ENCODE measurements at places on chromosomes 1 and 21. TPM values are rescaled to one million over a fixed set of nuclear protein-coding genes. Genes with fewer than 3 reads are reported as not detected.
A peak's percentile ranks its signal among the peaks of the same experiment; 100 is the strongest.

DNA sequence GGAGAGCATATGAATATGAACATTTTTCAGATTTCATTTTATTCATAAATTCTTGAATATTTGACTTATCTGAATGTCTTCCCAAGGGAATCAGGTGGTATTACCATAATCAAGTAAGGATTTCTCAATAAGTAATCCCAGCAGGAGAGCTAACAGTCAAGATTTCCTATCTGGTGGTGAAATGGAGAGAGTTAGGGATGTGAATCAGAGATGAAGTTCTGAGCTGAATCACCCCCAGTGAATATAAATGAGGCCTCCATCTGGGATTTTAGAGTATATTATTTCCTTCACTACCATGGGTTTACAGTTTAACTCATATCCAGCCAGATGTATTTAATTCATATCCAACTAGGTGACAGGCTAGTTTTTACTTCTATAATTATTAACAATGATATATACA is 61.5 kb upstream of the RGS2 start:
- DNase-seq: no peak

DNA sequence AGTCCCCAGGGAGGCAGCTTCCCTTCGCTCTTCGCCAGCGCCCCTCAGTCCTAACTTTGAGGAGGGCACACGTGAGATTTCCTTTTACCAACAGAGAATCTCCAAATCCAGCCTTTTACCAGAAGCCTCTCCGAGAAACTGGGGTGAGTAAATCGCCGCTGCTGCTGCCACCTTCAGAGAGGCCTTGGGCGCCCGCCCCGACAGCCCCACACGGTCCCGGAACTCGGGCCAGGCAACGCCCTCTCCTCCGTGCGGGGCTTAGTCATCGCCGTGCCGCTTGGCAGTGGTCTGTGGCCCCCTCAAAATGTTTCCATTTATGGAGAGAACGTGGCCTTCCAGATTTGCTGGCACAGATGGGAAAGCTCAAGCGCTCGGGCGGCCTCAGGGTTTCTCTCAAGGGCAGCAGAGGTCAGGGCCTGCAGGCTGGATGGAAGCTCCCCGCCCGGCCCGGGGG is 41.4 kb upstream of the COL6A2 start:
- DNase-seq: peak; percentile 44

DNA sequence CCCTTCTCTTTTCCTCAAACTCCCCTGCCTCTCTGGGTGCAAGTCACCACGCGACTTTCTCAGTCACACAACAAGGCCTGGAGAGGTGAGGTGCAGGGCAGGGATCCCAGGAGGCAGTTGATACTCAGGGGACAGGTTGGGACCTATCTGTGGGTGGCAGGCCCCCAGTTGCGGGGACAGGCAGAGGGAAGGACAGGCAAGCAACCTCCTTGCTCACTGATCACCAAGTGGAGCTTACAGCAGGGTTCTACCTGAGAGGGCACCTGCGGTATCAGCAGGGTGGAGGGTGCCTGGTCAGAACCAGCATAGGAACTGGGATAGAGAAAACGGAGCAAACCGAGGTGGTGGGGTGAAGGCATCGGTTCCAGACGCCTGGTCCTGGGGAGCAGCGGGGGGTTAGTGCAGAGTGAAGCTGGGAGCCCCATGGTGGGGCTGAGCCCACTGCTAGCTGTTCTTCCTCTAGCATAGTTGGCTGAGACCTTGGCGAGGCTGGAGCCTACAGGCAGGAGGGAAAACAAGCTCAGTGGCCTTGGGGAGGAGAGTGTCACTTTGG is 24.4 kb upstream of the TENT5C start:
- no peak for DNase-seq

GRCh38 chr1:6587261-6588005 is 7.6 kb downstream of the ZBTB48 start:
- no peak for DNase-seq

- DNase-seq: peak; percentile 88
Measured at GRCh38 chr1:59433440-59433813, 136.5 kb downstream of the FGGY start.

GRCh38 chr1:35851132-35851869 is 31.7 kb upstream of the AGO1 start:
- DNase-seq: peak; percentile 84

DNA sequence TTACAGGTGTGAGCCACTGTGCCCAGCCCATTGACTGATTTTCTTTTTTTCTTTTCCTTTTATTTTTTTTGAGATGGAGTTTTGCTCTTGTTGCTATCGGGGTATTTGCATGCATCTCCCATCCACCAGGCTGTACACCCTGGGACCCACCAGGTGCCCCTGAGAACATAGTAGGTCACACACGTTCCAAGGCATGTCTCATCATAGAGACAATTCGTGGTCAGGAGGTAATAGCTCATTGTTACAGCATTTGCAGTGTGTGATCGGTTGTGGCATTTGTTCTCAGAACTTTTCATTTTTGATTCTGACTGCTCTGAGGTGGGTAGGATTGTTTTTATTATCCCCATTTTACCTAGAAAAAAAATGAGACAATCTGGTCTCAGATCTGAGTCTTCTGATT is 29.6 kb downstream of the BCL9 start:
- DNase-seq: no peak

DNA sequence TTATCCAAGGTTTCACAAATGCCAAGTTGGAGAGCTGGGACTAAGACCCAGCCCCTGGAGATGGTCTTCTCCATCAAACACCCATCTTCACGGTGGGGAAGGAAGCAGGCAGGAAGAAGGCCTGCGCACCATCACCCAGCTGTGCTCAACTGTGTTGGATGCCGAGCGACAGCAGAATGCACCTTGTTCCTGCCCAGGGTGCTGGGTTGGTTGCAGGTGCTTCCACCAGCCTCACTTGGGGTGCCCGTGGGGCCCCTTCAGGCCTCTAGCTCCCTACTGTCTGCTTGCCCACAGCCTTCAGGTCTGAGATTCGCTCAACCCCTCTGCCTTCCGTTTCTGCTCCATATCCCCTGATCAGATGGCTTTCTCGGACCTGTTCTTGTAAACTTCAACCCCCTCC is 42.5 kb downstream of the OLFML2B start:
- no peak for DNase-seq

DNA sequence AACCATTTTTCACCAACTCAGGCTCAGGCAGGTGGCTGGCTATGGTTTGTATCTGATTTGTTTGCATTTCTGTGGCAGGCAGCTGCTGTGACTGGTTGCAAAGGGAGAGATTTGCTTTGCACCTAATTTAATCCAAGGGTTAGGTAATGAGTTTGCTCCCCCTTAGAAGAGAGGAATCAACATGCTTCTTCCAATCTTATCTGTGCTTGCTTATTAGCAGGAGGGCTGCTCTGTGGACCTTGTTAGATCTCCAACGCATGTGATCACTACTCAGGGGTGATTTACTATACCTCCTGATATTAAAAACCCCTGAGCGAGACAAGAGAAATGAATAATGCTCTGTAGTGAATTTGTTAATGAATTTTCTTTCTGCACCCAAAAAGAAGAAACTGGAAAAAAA is 20.5 kb downstream of the OLFML3 start:
- DNase-seq: no peak

- DNase-seq: no peak
Measured at GRCh38 chr1:155873860-155874259, 14.5 kb downstream of the SYT11 start.

GRCh38 chr1:232111611-232112010 is 485.0 kb downstream of the DISC1 start:
- DNase-seq: peak; percentile 66

DNA sequence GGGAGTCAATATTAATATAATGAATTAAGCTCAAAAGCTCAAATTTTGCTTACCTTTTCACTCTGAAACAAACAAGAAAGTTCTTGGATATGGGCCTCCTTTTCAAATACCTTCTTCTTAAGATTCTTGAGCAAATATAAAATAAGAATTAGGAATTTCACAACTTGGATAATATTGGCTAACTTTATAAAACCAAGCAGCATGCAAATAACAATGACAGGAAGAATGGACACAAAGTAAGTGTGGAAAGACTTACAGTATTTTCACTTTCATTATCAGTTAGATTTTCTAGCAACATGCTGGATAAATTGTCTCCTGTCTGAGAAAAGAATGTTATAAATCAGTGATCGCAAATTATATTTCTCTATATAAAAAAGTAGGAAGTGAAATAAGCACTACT is 13.2 kb downstream of the ODF2L start:
- no peak for DNase-seq

GRCh38 chr1:4047666-4048065 is 147.6 kb upstream of the C1orf174 start:
- DNase-seq: no peak

DNA sequence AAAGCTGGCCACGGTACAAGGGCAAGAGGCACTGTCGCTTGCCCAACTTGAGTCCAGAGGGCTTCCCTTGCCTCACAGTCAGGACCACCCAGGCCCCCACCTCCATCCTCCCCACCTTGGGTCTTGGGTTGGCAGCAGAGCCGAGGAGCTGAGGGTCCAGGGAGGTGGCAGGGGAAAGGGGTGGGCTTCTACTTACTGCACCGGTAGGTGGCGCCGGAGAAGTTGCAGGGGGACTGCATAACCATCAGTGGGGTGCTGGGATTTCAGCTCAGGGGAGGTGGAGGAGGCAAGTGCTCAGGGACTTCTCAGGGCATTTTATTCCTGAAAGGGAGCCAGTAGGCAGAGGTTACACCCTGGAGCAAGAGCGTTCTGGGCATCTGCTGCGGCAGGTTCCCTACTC is 44.0 kb downstream of the TRIM62 start:
- peak; percentile 4 for DNase-seq

DNA sequence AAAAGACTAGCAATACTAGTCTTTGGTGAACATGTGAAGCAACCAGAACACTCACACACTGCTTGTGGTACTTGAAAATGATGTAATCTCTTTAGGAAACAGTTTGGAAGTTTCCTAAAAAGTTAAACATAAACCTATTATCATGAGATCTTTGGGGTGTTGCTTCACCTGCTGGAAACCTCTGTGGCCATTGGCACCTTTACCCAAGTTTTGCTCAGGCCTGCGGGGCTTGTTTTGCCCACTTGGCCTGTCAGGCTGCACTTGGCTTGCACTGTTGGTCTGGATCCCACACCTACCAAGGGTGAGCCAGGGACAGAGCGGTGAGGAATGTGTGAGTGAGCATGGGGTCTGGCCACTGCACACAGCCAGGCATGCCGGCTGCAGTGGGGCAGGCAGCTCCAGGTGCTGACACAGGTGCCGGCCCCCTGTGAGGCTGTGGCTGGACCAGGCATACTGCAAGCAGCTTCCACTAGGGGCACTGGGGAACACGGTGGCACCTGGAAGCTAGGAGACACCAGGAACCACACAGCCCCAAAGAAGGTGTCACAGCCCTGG is 14.4 kb upstream of the FNBP1L start:
- no peak for DNase-seq

GRCh38 chr1:13753636-13754402 is 53.8 kb downstream of the PRDM2 start:
- no peak for DNase-seq

- no peak for DNase-seq
Measured at GRCh38 chr1:66981679-66982078, 56.9 kb downstream of the MIER1 start.

- no peak for DNase-seq
Measured at GRCh38 chr1:162878000-162878596, 17.1 kb upstream of the CCDC190 start.

DNA sequence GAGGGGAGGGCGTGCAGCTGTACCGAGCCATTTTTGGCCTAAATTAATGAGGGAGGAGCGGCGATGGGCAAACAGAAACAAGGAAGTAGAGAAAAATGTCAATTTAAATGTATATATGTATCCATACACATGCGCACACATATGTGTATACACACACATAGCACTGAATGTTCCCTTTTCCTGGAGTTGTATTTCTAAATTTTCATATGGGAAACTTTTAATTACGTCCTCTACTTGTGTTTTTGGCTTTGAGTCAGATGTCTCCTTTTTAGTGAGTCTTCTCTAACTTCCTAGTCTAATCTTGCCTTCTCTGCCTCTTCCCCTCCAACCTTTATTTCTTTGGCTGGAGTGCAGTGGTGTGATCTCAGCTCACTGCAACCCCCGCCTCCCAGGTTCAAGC is 15.4 kb upstream of the CYYR1 start:
- DNase-seq: no peak

NECTIN4 gene
- total RNA-seq: 49.6 TPM

SPSB1 gene
- 9.2 TPM for total RNA-seq

IQGAP3 gene
- 8.6 TPM for total RNA-seq

KCNJ6 gene
- 0.20 TPM for total RNA-seq

CFHR4 gene
- total RNA-seq: not detected

MCOLN3 gene
- 1.6 TPM for total RNA-seq

SPRR1A gene
- 6.1 TPM for total RNA-seq

CRNN gene
- 4.3 TPM for total RNA-seq

All from skin of body (tissue), 3 donors.